Activated naive CD8-positive, alpha-beta T cell treated with anti-CD3 and anti-CD28 coated beads, Interleukin-2, amount 10 ng/mL, durations not matched to agents 7 days and 5 days (primary cell): ENCODE measurements at places on chromosomes 3 and 15. TPM values are rescaled to one million over a fixed set of nuclear protein-coding genes. Genes with fewer than 3 reads are reported as not detected.

The GOLGA8O gene
- total RNA-seq: 13.9 TPM

The ALS2CL gene
- total RNA-seq: 4.5 TPM

- no peak for DNase-seq
These were observed 282.1 kb downstream of the ZBTB20 start for GRCh38 chr3:114864970-114865369.

- no peak for DNase-seq
These were observed 8.3 kb downstream of the IFT122 start for GRCh38 chr3:129448186-129448895.

GRCh38 chr3:182104881-182105280 is 393.2 kb downstream of the SOX2 start:
- DNase-seq: no peak

- DNase-seq: no peak
These were observed 254.5 kb downstream of the NLGN1 start for GRCh38 chr3:173652093-173652492.
